ENCODE measurements at places on chromosomes 2 and 18.

GRCh38 chr18:10239991-10240634 lies 214.3 kb upstream of the APCDD1 start:
- DNase-seq, result no peak

DNA sequence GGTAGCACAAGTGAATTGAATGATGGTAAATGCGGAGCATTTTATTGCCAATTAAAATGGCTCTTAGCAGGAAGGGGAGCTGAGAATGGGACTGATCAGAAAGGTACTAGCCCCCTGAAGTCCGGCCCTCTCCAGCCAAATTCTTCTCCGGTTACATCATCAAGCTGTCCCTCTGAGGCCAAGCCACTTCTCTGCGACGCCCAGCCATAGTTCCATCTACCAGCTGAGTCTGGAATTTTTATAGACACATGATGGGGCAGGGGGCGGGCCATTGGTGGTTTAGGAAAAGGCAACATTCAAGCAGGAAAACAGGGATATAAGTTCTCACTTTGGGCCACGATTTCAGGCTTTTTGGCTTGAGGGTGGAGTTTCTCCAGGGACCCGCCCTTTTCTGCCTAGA lies 22.7 kb downstream of the RPRM start:
- no peak for DNase-seq

DNA sequence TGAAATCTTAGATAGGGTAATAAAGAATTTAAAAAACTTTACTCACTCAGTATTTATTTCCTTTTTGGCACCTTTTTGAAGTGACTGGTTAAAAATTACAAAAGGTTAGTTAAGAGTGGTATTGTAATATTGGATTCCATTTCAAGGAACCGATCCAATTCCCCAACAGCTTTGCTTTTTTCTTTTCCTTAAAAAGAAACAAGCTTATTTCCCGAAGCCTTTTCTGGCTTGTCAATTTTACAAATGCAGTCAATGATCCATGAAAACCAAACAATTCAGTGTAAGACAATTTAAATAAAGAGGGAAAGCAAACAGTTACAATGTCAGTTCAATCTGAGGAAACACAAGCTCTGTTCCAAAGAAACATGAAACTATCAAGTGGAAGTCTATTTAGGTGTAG lies 200.2 kb downstream of the RIT2 start:
- DNase-seq, result no peak

DNA sequence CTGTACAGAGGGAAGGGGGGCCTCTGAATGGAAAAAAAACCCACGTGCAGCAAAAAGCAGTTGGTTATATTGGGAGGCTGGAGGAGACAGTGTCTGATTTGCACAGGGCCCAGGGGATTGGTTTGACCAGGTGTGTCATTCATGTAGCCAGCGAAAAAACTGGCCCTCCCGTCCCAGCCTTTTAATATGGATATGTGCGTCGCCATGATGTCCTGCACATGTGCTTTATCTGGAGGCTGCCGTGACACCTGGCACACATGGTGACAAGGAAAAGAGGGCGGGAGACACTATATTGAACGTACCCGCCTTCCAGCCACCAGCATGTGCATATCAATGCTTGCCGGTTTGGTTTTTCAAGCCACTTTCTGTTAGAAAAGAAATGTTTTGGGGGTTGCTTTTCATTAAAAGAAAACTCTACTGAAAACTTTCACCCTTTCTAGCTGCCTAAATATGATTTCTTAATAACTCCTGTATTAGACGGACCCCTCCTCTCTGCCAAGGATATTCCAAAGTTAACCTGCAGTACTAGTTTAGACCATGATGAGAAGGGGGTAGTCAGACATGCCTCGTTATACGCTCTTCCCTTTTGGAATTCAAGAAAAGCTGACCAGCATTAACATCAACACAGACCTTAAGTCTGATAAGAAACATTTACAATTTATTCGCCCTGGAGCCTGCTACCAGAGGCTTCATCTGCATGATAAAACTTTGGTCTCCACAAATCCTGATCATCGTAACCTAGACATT lies 16.2 kb downstream of the SLC25A52 start:
- no peak for DNase-seq

DNA sequence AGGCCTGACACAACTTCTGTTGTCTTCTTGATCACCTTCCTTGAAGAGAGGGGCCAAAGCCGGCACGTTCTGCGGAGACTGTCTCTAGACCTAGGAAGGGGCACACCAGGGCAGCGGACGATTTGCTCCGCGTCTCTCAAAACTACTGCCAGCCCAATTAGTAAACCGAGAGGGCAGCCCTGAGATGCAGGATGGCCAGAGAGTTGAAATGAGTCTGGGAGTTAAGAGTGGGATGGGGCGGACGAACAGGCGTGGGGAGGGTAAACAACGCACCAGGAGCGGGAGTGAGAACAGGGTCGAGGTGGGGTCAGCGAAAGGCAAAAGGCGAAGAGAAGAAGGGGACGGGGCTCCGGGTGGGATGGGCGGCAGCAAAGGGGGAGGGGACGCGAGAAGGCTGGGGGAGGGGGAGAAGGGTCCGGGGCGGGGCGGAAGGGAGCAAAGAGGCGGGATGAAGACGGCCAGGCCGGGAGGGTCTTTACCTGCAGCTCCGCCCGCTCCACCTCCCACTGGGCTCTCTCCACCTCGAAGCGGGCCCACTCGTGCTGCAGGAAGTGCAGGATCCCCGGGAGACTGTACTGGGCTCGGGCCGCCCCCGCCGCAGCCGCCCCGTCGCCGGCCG lies 476 bp downstream of the STRN start:
- peak; percentile 51 for DNase-seq

GRCh38 chr18:13563390-13563805 lies 163.0 kb downstream of the FAM210A start:
- no peak for DNase-seq

DNA sequence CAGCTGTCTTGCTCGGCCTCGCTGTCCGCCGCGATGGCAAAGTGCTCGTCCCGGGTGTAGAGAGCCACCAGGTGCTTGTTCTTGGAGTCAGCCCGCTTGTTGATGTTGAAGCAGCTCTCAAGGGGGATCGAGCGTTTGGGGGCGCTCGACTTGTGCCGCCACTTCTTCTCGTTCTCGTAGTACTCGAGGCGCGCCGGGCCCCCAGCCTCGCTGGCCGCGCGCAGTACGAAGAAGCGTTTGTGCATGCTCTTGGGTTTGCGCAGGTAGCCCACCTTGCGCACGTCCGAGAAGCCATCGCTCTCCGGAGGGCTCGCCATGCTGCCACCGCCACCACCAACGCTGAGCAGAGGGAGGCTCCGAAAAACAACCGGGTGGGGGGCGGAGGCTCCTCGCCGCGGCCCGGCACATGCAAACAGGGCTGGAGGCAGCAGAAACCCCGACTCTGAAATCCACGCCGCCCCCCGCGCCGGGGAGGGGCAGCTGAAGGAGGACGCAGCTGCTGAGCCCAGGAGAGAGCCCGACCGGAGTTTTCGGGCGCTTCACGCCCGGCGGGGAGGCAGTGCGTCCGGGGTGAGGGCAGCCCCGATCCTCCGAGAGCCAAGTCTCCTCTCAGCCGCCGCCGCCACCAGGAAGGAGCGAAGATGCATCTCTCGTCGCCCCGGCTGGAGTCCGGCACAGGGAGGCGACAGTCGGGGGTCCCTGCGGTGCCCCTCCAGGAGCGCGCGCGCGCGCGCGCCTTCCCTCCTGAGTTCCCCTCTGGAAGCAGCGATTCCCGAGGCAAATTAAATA lies 1.0 kb downstream of the IRS1 start:
- peak; percentile 83 for DNase-seq

GRCh38 chr2:196041786-196042185 lies 26.9 kb downstream of the DNAH7 start:
- no peak for DNase-seq

DNA sequence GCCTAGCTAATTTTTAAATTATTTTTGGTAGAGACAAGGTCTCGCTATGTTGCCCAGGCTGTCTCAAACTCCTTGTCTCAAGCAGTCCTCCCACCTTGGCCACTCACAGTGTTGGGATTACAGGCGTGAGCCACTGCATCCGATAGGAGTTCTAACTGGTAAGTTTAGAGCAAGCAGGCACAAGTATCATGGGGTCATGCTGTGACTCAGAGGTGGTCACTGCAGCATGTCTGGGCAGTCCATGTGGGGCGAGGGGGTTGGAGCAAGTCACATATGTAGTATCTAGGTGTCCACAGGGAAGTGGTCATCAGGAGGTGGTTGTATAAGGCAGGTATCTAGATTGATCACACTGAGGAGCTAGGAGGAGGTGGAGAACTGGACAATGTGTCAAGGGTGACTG lies 22.7 kb upstream of the STARD7 start:
- DNase-seq, result no peak

DNA sequence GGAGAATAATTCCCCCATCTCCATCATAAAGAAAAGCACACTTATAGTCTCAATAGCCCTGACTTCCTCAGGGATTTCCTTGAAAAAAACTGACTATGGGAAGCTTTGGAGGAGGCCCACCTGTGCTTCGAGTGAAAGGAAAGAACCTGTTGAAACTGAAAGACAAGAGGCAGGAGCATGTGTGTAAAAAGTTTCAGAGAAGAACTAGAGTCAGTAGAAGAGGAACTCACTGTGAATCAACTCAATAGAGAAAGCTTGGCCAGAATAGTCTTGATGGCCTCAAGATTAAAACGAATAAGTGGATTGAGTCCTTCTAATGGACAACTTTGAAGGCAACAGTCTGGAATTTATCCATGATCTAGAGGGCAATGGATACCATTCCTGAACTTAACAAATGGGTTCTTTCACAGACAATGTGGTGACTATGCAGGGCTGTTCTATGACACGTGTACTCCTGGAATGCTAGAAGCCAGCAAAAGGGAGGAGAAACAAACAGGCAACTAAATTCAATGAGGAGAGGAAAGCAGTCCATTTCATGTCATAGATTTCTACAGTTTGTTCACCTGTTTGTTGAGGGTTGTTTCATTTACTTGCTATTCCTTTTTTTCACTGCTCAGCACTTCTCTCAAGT lies 442.3 kb downstream of the GRB14 start:
- DNase-seq, result no peak

DNA sequence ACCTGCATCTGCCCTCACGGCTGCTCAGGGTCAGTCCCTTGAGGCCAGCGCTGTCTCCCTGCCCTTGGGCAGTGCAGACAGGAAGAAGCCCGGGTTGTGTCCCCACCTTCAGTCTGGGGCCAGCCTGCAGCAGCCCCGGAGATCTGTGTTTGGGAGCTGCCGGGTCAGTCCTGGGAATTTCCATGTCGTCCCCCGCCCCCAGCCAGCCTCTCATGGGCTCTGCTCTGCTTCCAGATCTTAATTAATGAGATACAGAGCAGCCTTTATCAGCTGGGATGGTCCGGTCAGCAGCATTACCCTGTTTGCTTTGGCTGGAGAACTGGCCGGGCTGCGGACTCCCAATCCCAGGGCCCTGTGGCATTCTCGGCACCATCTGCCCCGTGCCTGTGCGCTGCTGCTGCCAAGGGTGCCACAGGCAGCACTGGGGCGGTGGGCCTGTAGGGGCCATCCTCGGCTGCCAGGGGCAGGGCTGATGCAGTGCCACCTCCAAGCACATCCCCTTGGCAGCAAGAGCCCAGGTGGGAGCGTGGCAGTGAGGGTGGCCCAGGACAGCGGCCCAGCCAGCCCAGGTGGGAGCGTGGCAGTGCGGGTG lies 2.4 kb downstream of the BOK start:
- no peak for DNase-seq

GRCh38 chr2:9268301-9269080 lies 61.9 kb downstream of the ASAP2 start:
- DNase-seq, result no peak

DNA sequence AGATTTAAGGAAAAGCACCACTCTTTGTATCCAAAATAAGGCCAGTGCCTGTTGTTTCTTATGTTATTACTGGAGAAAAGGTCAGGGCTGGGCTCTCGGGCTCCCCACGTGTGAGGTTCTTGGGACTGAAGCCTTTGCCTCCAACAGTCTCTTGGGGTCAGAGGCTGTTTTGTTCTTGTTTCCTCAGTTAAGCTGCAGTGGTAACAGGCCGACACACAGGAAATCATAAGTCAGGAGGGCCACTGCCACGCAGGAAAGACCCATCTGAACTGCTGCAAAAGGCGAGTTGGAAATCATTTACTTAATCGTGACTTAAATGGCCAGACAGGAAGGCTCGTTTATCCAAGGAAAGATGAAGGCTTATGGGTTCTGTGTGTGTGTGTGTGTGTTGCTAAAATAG lies 30.3 kb upstream of the IL37 start:
- no peak for DNase-seq

GRCh38 chr2:69639266-69639665 lies 4.3 kb downstream of the AAK1 start:
- DNase-seq, result no peak

- DNase-seq, result no peak
Measured at GRCh38 chr2:84388921-84389490, 70.1 kb downstream of the SUCLG1 start.

DNA sequence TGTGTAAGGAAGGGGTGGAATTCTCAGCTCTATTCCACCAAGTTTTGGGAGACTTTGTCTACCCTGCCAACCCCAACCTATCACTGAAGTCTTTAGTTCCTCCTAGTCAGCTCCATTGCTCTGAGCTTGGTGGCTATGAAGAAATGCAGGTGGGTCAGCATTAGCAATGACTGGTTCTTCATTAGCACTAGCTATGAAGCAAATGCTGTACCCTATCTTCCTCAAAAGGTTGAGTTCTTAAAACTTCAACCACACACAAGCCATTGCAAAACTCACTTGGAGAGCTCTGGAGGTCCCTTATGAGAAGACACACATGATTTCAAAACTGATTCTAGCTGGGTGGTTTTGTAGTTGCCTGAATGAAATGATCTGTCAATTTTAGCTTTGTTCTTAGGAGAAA lies 193.8 kb downstream of the IKZF2 start:
- DNase-seq, result no peak

DNA sequence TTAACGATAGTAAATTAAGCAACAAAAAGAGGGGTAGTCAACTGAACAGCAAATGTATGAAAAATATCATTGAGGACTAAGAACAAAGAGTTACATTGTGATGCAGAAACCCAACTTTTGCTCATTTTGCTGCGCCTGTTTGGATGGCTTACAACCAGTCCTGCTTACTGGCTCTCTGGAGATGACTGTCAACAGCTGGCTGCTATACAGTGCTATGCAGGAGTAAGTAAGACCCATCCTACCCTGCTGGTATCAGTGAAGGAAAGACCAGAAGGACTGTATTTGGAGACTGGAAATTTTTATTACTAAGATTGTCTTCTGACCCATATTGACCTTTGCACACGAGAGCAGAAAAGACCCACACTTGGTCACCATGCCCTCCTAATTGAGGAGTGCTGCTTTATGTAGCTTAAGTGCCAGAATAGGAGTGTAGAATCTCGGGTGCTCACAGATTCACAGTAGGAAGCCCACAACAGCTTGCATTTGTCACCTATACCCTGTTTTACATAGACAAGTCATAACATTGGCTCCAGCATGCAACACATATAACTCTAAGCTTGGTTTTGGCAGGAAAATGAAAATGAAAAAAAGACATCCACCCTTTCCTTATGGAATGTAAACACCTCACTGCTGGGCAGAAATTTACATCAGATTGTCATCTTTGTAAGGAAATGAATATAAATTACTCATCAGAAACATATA lies 1915.0 kb upstream of the CELF4 start:
- no peak for DNase-seq

- DNase-seq, result no peak
Measured at GRCh38 chr2:147068071-147068470, 776.8 kb upstream of the ACVR2A start.

GRCh38 chr2:26938399-26939118 lies 31.9 kb upstream of the MAPRE3 start:
- DNase-seq, result no peak

- DNase-seq, result no peak
Measured at GRCh38 chr2:77013953-77014352, 508.2 kb downstream of the LRRTM4 start.

GRCh38 chr2:210527286-210527685 lies 29.1 kb upstream of the CPS1 start:
- DNase-seq, result no peak

Measured in GM20000 (cell line).